ENCODE measurements at places on chromosomes 2 and 18.

DNA sequence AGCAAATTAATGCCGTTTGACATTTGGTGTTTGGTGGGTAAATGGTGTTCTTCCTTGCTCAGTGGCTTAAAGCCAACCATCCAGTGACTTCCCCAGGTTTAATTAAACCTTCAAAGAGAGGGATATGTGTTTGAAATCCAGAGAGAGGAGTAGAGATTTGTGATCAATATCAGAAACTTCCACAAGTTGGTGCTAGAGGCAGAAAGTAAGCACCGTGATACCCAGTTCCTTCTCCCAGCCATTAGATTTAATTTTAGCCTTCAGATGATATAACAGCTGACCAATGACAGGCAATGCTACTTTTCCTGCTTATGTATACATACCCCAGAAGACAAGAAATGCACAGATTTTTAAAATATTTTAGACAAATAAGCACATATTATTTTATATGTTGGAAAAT is 398.5 kb downstream of the CDH2 start:
- DNase-seq, result no peak

- DNase-seq, result no peak
Measured at GRCh38 chr18:76451396-76452331, 43.4 kb downstream of the ZNF516 start.

- no peak for DNase-seq
Measured at GRCh38 chr2:39008665-39009064, 112.2 kb downstream of the SOS1 start.

DNA sequence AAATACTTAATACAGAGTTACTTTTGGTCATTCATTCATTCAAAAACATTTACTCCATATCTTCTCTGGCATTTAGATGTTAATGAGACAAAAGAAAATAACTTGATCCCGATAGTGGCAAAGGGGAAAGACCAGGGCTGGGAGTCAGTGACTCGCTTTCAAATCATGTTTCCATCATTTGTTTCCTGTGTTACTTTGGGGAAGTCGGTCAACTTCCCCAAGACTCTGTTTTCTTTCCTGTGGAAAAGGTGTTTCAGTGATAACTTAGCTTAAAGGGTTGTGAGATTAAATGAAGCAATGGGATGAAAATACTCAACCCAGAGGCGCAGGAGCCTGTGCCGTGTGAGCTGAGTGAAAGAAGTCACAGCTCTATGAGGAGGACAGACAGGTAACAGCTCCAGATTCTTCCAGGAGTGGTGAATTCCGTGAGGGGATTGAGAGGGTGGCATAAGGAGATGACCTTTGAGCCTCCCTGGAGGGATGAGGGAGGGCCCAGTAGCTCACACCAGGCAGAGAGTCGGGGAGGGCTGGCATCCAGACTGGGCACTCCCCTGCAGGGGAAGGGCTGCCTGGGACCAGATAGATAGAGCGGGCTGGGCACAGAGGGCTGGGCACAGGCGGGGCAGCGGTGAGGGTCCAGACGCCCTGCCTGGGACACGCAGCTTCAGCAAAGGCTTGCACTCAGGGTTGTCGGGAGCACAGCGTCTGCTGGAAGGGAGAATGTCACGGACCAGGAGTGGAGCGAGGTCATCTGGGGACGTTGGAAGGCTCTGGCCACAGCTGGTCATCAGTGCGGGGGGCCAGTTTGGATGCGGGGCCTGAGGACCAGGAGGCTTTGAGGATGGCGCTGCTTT is 70.1 kb downstream of the TSHZ1 start:
- DNase-seq, result no peak

- DNase-seq, result no peak
Measured at GRCh38 chr2:6325616-6326015, 540.1 kb downstream of the CMPK2 start.

DNA sequence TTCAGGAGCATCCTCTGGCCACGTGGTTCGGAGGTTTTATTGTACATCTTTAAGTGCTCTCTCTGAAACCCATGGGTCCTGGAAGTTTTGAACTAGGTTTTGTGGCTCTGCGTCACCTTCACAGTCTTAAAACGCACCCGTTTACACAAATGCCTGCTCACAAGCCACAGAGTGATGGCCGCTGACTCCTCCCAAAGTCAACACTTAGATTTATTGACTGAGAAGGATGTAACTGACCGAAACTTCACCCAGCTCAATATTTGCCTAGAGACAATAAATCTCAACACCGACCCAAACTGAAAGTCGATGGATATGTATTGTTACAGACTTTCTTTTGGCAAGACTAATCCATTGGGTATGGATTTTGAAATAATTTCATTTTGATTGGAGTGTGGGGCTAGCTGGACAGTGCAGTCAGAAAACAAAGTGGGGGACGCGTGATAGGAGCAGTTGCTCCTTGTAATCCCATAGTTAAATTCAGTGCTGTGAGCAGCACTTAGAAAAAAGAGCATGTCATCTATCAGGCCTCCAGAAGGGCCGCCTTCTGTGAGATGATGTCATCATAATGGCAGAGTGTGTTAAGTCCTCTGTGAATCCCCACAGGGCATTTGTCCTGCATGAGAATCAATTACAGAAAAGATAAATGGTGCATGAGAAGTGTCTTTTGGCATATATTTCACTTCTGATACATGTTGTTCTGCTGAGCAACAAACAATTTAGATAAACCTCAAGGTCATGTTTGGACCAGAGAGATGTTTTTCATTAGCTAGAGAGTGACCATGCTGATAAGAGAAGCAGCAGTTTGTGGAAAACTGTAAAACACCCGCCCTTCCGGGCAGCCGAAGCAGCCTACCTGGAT is 183.7 kb downstream of the INO80D start:
- DNase-seq, result no peak

DNA sequence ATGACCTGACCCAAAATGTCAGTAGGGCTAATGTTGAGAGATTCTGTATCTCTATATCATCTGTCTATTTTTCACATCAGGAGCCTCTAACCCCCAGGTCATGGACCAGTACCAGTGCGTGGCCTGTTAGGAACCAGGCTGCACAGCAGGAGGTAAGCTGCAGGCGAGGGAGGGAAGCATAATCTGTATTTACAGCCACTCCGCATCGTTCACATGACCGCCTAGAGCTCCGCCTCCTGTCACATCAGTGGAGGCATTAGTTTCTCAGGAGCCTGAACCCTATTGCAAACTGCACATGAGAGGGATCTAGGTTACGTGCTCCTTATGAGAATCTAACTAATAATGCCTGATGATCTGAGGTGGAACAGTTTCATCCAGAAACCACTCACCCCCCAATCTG is 180.6 kb downstream of the RDH14 start:
- no peak for DNase-seq

All from effector memory CD4-positive, alpha-beta T cell (primary cell).